ENCODE measurements at places on chromosomes 12 and 14.

DNA sequence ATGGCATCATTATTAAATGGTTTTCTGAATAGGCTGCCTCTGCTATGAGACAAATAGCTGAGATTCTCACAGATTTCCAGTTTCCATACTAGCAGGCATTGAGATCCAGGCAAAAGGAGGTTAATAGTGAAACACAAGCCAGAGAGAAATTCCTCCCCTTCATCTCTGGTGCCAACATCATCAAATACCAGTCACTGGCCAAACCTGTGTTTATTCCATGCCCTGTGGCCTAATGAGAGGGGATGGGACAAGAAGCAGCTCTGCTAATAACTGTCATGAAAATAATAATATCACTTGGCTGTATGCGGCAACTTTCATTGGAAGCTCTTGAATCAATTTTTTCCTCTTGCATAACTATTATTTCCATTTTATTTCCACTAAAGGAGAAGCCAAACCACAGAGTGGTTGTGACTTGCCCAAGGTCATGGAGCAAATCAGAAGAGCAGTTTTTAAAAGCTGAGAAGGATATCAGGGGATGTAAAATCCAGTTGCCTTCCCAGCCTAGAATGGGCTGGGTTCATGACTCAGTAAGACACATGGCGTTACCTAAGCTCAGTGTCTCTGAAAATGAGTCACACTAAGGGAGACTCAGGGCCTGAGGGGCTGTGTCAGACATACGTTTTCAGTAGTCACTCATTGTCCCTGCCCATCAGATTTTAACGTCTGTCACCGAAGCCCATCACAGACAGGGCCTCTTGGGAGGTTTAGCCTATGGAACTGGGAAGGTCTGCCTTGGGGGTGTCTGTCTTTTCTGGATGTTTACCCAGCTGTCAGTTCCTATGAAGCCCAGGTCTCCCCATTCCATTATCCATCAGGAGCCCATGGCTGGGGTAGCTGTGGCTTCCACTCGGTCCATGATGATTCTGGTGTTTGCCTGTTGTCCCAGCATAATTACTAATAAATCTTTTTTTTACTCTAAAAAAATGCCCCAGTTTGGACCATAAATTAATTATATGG lies 208.8 kb upstream of the EEA1 start:
- DNase-seq, result peak; percentile 49

DNA sequence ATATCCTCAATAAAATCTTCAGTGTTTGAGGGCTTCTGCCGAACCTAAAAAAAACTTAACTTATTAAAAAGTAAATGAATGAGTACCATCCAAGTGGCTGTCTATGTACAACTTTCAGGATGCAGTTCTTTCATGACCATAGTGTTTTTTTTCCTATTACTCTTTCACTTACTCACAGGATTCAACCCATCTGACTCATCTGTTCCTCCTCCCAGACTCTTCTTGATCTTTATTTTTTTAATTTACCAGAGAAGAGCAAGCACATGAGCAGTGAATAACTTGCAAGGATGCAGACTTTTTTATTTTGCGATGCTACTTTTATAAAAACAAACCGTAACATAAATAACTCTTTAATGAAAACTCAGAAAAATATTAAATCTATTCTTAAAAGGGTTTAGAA lies 24.5 kb downstream of the RECQL start:
- peak; percentile 40 for DNase-seq

DNA sequence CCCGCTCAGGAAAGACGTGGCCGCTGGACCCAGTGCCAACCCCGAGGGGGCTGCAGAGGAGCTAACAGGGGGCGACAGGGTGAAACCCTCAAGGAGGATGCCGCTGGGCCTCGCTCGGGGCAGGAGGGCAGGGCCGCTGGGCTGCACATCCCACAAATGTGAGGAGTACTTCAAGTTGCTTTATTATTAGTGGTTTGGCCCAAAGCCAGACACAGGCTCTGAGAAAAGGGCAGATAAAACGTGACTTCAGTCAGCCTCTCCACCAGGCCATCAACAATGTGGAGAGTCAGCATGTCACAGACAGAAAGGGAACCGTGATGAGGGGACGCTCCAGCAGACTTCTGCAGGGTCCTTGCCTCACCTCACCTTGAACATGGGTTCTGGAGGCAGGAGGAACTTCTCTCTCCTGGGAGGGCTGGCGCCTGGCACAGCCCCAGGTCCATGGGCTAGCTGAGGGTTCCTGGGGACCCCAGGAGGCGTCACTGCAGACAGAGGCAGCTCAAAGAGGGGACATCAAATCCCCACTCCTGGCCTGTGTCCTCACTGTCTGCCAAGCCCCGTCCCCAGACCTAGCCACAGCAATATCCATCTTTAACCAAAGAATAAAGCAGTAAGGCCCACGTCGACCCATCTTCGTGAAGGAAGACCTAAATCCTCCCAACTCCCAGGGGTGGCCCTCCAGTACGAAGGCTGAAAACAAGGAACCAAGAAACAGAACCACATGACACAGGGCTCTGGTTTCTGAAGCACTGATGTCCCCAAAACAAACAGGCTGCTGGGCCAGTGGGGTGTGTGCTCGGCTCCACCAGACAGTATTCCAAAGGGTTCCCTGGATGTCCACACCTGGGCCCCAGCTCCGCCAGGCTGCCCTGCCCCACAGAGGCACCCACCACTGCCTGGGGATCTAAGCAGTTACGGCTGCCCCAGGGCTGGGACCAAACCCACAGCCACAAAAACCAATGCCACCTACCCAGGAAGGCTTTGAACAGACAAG lies 35.1 kb downstream of the CCDC85C start:
- no peak for DNase-seq

DNA sequence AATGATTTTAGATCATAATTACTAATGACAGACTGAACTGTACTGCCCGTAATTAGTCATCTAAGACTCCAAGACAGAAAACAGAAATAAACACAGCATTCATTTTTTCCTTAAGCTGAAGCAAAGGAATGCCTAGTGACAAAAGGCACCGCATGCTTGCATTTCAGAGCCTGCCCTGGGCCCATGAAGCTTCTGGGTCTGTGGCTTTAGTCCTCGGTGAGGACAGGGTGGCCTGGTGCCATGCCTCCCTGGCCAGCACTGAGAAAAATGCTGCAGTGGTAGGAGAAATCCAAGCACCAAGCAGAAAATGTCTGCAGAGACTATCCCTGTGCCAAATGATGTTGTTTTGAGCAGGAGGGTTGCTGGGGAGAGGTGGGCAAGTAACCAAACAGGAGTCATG lies 171.6 kb downstream of the CALM1 start:
- DNase-seq, result no peak

DNA sequence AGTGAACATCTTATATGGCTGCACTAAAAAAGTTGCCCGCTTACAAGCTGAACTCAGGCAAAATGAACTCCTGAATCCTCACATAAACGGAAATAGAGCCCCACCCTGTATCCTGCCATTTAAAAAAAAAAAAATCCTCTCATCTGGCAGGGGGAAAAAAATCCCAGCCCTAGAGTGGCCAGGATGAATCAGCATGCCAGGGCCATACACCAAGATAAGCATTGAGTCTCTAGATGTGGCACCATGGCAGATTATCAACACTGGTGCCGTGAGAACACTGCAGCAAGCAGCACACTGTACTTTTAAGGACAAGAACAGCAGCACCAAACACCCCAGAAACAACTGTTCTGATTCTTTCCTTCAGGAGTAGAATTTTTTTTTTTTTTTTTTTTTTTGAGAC lies 65.5 kb downstream of the RASSF3 start:
- DNase-seq, result no peak

- no peak for DNase-seq
Measured at GRCh38 chr12:26717757-26718156, 115.2 kb downstream of the ITPR2 start.

DNA sequence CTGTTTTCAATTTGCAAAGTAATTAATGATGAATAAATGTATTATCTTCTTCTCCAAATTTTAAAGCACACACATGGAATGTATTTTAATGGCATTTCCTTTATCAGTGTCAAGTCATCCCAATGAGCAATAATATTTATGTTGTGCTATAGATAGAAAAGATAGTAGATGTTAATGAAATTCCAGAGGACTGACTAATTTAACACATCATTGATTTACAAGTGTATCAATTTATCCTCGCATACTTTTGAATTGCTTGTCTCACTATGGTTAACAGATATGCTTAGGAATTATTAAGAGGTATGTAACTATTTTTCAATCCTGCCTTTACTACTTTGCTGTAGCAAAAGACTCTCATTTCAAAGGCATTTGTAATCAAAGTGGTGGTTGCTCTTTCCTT lies 842.9 kb downstream of the SLC6A15 start:
- DNase-seq, result no peak

DNA sequence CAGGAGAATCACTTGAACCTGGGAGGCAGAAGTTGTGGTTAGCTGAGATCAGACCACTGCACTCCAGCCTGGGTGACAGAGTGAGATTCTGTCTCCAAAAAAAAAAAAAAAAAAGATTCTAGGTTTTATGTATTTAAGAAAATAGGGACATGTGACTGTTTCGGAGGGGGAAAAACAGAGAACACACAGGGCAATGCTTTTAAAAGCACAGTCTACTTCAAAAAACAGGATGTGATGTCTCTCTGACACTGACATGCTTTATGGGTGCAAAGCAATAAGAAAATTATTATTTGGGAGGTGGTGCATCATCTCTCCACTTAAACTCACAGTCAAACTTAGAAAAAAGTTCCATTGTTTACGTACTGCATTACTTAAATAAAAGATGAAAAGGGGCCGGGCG lies 28.7 kb downstream of the CLIP1 start:
- no peak for DNase-seq

DNA sequence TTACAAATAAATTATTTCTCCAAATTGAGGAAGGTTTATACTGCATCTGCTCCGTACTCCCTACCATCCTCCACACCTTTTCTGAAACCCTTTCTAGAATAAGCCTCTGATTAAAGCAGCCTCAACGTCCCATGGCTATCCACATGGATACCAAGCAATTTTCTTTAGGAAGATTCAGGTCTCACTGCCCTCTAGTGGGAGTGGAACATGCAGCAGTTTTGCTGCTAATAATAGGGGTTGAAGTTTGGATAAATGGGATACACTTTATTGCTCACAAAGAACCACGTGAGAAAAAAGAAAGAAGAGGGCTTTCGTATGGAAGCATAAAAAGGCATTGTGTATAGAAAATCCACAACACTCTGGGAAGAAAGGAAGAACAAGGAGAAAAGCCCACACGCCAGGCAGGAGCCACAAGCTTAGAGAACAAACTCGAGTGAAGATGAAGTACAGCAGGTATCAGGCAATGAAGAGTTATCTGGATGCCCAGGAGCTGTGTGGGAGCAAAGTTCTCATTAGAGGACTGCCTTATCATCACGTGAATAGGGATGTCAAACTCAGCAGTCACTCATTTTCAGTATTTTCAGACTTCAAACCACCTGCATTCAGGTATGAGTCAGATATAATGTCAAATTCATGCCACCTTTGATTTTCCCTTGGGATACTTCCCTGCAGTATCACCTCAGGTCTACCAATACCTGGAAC lies 45.8 kb downstream of the CCER1 start:
- no peak for DNase-seq

DNA sequence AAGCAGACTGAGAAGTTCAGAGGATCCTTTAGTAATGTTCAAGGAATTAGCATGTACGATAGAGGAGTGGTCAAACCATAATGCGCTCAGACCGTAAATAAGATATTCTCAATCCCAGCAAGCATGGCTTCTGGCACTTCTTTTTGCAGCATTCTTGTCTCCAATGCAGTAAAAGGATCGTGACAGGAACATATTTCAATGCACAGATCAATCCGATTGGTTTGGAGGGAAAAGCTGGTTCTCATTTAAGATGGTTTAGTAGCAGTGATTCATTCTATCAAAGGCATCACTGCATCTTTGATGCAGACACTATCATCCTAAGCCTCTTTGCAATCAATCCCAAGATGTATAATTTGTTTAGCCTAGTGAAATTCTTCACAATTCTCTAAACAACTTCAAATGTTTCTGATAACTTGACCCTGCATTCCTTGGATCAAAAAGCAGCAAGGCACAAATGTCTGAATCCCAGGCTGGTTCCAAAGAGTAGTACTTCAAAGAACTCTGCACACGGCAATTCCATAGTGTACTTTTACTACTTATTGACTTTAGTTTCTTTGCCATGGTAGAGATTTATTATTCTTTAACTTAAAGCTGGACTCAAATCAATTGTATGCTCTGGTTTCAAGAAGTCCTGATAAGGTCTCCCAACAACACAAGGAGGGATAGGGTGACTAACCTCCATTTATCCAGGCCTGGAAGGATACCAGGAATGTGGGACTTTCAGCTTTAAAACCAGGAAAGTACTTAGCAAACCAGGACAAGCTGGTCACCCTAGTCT lies 96.8 kb upstream of the MDM1 start:
- peak; percentile 41 for DNase-seq

- DNase-seq, result no peak
Measured at GRCh38 chr12:114221957-114222630, 183.8 kb downstream of the TBX5 start.
